ENCODE measurements at places on chromosomes 12 and 14.

- DNase-seq: peak; percentile 20
Observed at GRCh38 chr12:56593909-56594621, 36.1 kb downstream of the BAZ2A start.

DNA sequence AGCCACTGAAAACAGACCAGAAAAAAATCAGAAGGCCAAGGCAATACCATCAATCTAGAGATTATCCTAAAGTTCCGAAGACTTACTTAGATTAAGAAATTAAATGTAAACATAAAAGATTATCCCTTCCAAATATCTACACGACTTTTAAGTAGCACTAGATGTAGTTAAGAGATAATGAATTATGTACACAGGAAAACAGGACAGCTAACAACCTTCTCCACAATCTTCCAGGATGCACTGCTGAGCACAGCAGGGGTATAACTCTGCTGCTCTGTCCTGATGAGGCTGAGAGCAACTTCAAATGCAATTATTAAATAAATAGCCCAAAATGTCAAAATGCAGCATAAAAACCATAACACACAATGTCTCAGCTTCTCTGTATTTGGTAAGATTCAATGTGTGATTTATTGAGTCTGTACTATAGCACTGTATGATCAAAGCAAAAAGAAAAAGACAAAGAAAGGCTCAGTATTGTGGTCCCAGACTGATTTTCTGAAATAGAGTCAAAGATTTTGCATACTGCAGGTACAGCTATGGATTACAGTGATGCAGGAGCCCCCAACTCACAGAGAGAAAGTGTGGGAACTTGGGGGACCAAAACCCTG is 56.9 kb downstream of the TMTC1 start:
- DNase-seq: no peak

DNA sequence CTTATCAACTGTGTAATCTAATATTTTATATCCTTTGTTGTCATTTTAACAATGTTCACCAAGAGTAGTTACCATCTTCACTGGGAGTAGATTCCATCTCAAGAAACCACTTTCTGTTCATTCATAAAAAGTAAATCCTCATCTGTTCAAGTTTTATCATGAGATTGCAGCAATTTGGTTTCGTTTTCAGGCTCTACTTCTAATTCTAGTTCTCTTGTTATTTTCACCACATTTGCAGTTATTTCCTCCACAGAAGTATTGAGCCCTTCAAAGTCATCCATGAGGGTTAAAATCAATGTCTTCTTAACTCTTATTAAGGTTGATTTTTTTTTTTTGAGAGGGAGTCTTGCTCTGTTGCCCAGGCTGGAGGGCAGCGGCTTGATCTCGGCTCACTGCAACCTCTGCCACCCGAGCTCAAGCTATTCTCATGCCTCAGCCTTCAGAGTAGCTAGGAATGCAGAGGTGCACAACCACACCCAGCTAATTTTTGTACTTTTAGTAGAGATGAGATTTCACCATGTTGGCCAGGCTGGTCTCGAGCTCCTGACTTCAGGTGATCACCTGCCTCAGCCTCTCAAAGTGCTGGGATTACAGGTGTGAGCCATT is 276.6 kb downstream of the ACSS3 start:
- no peak for DNase-seq

DNA sequence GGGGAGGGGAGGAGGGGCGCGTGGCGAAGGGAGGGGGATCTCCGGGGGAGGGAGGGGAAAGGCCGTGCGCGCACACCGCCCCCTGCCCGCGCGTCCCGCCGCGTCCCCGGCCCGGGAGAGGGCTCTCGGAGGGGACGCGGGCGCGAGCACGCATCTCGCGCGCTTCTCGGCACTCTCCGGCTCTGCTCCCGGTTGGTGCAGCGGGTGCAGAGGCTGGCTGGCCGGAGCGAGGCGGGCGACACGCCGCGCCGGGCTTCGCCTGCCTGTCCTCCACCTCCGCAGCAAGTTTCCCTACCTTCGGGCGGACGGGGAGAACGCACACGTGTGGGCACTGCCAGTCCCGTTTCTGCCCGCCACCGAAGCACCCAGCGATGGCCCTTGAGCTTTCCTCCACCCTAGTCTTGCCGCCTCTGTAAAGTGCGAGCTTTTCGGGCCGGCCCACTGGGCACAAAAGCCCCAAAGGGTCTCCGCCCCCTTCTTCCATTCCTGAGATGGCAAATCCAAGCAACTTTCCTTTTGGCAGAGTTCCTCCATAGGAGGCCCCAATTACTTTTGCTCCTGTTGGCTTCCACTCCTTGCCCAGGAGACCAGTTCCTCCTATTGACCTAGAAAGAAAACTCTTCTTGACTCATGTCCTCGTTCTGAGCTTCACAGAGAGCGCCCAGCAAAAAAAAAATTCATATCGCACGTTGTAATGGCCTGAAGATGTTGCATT is 363 bp upstream of the CSAD start:
- peak; percentile 64 for DNase-seq

GRCh38 chr12:93025145-93026103 is 96.3 kb upstream of the EEA1 start:
- no peak for DNase-seq

DNA sequence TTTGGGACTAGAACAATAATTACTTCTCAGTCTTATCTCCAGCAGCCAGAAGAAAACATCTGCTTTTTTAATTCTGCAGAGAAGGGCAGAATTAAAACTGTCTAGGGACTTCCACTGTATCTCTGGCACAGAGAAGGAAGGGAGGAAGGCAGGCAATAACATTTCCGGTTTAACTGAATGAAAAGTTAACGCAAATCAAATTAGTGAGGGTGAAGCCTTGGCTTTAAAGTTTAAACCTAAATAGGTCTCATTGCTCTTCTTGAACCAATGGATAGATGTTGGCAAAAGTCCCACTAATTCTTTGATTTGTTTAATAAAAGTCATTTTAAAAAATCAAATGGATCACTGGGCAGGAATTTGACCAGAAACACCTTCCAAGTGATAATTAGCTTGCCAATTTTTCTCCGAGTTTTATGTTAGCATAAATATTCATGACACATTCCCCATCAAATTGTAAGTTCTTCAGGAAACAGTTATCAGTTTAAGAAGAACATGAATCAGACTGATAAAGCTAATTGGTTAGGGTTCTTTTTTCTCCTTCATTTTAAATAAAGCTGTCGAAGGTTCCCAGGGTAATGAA is 181.9 kb downstream of the SLC15A5 start:
- no peak for DNase-seq

DNA sequence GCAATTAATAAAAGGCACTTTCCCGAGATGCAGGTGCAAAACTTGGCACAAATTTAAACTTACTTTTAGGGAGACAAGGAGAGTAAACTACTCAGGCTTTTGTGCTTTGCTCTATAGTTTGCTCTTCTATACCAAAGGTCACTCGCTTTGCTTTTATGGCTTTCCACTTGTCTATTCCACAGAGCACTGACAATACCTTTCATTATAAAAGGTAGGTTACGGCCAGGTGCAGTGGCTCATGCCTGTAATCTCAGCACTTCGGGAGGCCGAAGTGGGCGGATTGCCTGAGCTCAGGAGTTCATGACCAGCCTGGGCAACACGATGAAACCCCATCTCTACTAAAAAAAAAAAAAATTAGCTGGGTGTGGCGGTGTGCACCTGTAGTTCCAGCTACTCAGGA is 32.9 kb downstream of the ALKBH1 start:
- DNase-seq: no peak

DNA sequence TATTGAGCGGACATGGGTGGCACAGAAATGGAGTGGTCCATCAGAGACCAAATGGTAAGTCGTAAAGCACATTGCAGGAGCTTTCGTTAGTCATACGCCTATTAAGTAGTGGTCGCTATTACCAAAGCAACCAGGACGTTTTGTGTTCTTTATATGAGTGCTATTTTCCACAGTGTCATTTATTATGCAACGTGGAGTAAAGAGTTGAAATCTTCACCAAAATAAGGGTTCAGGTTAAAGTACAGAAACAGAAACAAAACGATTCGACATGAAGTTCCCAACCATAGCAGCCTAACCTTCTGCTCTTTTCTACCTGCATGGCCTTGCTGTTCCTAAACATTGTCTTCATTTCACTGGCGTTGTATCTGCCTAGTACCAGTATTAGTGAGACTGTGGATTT is 20.1 kb upstream of the FGD4 start:
- DNase-seq: no peak

- DNase-seq: no peak
Observed at GRCh38 chr12:93297032-93297431, 80.7 kb upstream of the NUDT4 start.

DNA sequence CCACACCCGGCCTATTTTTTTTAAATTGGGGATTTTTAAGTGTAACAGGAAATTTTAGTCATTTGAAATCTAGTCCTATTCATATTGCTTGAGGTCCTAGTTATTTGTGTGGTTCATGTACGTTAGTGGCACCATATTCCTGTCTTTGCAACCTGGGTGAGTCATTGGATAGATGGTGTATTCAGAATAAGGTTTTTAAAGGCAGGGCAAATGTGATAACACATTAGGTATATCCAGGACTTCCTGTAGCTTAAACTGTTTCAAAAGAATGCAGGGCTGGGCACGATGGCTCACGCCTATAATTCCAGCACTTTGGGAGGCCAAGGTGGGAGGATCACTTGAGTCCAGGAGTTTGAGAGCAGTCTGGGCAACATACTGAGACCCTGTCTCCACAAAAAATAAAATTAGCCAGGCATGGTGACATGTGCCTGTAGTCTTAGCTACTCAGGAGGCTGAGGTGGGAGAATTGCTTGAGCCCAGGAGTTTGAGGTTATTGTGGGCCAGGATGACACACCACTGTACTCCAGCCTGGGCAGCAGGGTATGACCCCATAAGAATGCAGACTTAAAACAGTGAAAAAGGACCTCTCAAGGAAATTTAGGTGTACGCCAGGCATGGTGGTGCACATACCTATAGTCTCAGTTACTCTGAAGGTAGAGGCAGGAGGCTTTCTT is 8.1 kb downstream of the ATP6V0A2 start:
- no peak for DNase-seq

DNA sequence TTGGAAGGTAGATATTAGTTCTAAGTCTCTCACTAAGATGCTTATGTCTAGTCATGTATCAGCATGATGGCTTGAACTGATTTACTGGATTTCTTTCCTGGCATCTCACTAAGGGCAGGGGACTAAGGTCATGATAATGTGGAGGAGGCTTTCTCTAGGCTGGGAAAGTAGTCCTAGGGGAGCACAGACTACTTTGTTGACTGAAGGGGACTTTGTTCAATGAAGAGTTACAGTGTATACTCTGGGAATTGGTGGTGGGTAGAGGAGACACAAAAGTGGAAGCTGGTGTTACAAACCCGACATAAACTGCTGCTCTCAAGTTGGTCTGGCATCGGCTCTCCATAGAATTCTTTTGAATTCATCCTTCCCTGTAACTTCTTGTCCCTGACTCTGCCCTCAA is 75.2 kb downstream of the SAMD4A start:
- no peak for DNase-seq

- DNase-seq: no peak
Observed at GRCh38 chr14:78170203-78170602, at the start of gene NRXN3. NRXN3 (plus strand) TSS chr14:78170373; CDS start chr14:78243094, 72,721 bp downstream.

DNA sequence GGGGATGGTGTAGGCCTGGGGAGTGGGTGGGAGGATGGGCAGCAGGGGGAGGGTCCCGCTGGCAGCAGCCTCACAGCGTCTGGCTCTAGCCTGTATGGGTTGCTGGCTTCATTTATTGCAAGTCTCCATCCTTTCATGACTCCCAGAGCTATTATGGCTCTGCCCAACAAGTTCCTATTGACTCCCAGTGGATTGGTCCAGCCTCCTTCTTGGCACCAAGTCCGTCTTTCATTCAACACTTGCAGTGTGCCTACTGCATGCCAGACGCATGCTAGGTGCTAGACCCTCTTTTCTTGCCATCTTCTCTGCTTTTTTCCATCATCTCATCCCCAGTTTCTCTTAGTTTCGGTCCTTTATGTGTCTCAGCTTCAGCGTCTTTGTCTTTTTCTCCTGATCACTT is 1.1 kb downstream of the PSMB11 start:
- DNase-seq: no peak

- DNase-seq: no peak
Observed at GRCh38 chr12:65636436-65636835, 187.8 kb upstream of the HMGA2 start.

DNA sequence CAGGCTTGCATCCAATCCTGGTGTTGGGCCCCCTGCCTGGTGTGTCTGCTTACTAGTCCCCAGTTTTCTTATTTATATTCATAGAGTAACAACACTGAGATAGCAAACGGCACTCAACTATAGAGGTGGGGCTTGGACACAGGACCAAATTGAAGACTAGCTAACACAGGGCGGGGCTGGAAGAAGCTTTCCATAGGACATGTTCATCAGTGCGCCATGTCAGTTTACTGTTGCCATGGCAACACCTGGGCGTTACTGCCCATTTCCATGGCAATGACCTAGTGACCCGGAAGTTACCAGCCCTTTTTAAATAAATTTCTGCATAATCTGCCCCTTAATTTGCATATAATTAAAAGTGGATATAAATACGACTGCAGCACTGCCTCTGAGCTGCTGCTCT is 275.5 kb upstream of the TMEM132C start:
- no peak for DNase-seq

GRCh38 chr12:70321191-70321590 is 44.9 kb upstream of the KCNMB4 start:
- no peak for DNase-seq

GRCh38 chr14:30848449-30849240 is 25.7 kb upstream of the COCH start:
- DNase-seq: no peak

DNA sequence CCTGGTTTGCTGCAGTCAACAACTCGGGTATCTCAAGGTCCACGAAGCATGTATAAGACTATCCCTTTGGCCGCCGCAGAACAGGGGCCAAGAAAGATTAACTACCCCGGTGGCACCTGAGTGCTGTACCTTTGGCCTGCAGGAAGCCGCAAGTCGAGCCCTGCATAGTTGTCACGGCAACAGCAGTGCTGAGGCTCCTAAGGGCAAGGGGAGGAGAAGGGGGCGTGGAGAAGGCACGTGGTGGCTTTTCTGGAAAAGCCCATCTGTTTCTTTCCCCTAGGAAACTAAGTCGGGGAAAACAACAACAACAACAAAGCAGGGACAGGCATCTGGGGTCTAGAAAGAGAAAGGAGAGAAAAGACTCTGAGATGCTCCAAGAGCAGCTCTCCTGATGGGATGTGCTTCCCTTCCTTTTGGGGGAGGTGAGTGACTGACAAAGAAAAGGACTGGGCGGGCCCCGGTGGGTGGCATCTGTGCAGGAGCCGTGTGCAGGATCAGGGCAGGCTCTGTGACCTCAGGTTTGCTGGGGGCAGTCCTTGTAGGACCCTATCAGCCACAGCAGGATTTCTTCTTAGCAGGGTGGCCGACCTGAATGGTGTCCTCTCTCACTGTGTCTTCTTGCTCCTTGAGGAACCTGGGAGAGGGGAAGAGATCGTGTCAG is 123.9 kb downstream of the PRMT8 start:
- DNase-seq: no peak

GRCh38 chr12:3251067-3251466 is 173.9 kb downstream of the TSPAN9 start:
- DNase-seq: no peak

DNA sequence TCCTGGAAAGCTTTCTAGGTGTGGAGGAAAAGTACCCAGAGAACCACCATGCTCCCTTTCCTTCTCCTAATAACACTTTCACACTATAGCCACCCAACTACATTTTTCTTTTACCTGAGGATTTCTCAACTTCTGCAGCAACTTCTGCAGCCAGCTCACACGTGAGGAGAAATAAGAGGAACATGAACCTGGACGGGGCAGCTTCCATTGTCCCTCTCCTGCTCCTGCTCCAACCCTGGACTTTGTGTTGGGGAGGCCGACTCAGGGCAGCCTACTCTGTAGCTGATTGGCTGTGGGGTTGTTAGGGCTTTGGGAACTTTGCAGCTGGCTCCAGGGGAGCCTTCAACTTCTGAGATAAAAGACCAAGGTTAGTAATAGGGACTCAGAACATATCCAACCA is at the start of gene ERP27:
TSS of gene ERP27 (minus strand) at position 237 of the 400 bp plus-strand sequence. CDS start at position 208, 29 bp downstream.
- DNase-seq: no peak
